Sciatic nerve (tissue), 2 donors: ENCODE measurements at places on chromosomes 2 and 18. TPM values are rescaled to one million over a fixed set of nuclear protein-coding genes. Genes with fewer than 3 reads are reported as not detected.

The MCEE gene
- 25.1 TPM for total RNA-seq

DNA sequence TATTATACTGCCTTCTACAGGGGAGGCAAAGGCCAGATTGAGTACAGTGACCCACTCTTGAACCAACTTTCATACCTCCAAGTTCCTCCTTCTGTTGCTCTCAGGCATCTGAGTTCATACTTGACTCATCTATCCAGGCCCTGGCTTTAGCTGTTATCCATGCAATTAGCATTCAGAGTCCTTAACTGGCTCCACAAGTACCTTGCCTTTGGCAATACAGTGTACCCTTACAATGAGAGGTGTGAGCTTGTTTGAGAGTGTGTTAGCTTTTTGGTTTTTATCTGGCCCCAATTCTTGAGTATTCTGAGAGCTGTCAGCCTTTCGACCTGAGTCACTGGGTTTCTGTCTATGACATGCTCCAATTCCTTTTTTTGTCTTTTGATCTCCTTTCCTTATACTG, 60.2 kb downstream of the EHD3 start:
- no peak for DNase-seq

The CNGA3 gene
- total RNA-seq = not detected

GRCh38 chr18:72848503-72849237, 19.1 kb downstream of the NETO1 start:
- no peak for DNase-seq

The DUSP2 gene
- total RNA-seq = 7.3 TPM

The APOB gene
- total RNA-seq = 2.9 TPM

DNA sequence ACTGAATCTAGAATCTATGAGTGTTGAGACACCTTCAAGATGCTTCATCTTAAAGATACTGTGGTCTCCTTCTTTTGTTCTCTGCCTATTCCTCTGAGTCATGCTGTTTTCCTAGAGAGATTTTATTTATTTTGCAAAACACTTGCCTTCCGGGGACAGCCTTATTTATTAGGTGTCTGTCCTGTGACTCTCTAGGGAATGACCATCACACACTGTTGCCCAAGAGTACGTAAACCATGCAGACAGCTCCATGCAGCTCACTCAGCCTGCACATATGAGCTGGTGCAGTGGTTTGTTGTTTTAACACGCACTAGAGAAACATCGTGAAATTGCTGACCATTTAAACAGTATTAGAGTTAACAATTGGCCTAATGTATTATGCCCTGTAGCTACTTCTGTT, 12.4 kb upstream of the ADCYAP1 start:
- DNase-seq = no peak

The PPP1R1C gene
- total RNA-seq = 18.1 TPM

The HOXD10 gene
- total RNA-seq = 1.9 TPM

The ABCG8 gene
- total RNA-seq = not detected

GRCh38 chr2:199456383-199457146, 1.2 kb downstream of the SATB2 start:
- no peak for DNase-seq
